Activated T-helper 2 cell treated with anti-CD3 and anti-CD28 coated beads, Interferon-gamma antibody, Interleukin-2, Interleukin-4, amounts not matched to agents 10 μg/mL and 5 μg/mL and 100 μg/mL, durations not matched to agents 14 hours and 24 hours and 36 hours (primary cell): ENCODE measurements at places on chromosomes 12 and 14. TPM values are rescaled to one million over a fixed set of nuclear protein-coding genes. Genes with fewer than 3 reads are reported as not detected.

GRCh38 chr12:13156277-13156676, 40.2 kb upstream of the EMP1 start:
- no peak for DNase-seq

DNA sequence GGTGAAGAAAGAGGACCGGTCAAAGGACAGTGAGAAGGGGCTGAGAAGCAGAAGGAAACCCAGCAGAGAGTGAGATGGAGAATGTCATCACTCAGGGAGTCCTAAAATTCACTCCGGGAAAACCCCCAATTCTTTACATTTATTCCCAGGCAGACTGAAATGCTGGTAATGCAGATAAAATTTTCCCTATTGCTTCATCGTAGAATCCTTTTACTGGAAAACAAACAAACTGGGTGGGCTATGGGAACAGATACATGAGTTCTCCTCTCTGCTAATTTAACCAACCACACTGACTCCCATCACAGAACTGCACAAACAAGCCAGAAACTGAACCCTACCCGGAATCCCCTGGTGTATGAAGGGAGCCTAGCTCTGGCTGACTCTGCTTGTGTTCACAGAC, 20.9 kb downstream of the HEBP1 start:
- DNase-seq, result no peak

- no peak for DNase-seq
Observed at GRCh38 chr12:32201096-32201495, 94.4 kb downstream of the BICD1 start.

GRCh38 chr14:44963775-44964380, 1.9 kb downstream of the TOGARAM1 start:
- no peak for DNase-seq

GRCh38 chr12:50732591-50732990, 31.3 kb upstream of the ATF1 start:
- DNase-seq, result no peak

GRCh38 chr12:113005762-113006161, 27.4 kb downstream of the OAS2 start:
- DNase-seq, result no peak

DNA sequence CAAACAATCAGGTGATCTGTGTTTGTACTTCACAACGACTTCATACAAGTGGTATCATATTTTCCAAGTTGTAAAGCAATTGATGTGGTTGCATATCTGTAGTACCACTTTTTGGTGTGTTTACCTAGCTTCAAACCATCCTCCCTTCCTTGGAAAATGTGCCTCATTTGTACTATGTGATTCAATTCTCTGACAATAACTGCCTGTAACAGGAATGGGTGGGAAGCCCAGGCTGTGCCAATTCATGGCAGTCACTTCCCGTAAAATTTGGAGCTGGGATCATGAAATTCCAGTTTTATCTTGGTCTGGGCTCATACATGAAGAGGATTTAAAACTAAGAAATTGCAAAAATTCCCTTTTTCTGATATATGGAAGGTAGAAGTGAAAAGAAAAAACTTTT, 250.1 kb downstream of the DIO2 start:
- no peak for DNase-seq

DNA sequence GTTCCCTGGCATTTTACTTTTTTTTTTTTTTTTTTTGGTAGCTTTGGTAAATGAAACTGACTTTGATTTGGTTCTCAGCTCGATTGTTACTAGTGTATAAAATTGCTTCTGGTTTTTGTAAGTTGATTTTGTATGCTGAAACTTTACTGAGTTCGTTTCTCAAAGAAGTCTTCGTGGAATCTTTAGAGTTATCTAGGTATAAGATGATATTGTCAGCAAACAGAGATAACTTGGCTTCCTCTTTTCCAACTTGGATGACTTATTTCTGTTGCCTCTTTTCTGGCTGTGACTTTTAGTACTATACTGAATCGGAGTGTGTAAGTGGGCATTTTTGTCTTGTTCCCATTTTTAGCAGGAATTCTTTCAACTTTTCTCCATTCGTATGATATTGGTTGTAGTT, 28.1 kb downstream of the USP15 start:
- DNase-seq, result no peak

Gene GALNT16
- 0.11 TPM in 1 of 2 replicates, not detected in the other for total RNA-seq

Gene IQSEC3
- 0.25 and 0.44 TPM in 2 replicates for total RNA-seq

Gene PTHLH
- not detected in 2 replicates for total RNA-seq

Gene USP44
- 4.3 and 5.7 TPM in 2 replicates for total RNA-seq

Gene KLRB1
- total RNA-seq, result 0.32 TPM in 1 of 2 replicates, not detected in the other

Gene GRIN2B
- total RNA-seq, result 0.07 TPM in 1 of 2 replicates, not detected in the other

Gene REM2
- total RNA-seq, result 0.28 and 0.30 TPM in 2 replicates

Gene TSHR
- total RNA-seq, result not detected in 2 replicates
